ENCODE measurements at places on chromosomes 5 and 9. TPM values are rescaled to one million over a fixed set of nuclear protein-coding genes. Genes with fewer than 3 reads are reported as not detected.
A peak's percentile ranks its signal among the peaks of the same experiment; 100 is the strongest.

NEUROG1 gene
- not detected for polyA plus RNA-seq

- H3K27me3 ChIP-seq = no peaks in the 10 kb centered on the region
- no peak overlapping the region for H3K4me3 ChIP-seq
- H3K36me3 ChIP-seq = no peaks in the 10 kb centered on the region
- no peak overlapping the region for H3K27ac ChIP-seq
Measured at GRCh38 chr5:125189531-125189941, 443.1 kb upstream of the ZNF608 start.

- no peaks in the 10 kb centered on the region for H3K27me3 ChIP-seq
- H3K27ac ChIP-seq = no peak overlapping the region
- peaks cover 12% of the 10 kb centered on the region for H3K36me3 ChIP-seq
- peaks cover 7% of the 10 kb centered on the region for H3K4me1 ChIP-seq
Measured at GRCh38 chr5:16871746-16872339, 64.2 kb downstream of the MYO10 start.

DNA sequence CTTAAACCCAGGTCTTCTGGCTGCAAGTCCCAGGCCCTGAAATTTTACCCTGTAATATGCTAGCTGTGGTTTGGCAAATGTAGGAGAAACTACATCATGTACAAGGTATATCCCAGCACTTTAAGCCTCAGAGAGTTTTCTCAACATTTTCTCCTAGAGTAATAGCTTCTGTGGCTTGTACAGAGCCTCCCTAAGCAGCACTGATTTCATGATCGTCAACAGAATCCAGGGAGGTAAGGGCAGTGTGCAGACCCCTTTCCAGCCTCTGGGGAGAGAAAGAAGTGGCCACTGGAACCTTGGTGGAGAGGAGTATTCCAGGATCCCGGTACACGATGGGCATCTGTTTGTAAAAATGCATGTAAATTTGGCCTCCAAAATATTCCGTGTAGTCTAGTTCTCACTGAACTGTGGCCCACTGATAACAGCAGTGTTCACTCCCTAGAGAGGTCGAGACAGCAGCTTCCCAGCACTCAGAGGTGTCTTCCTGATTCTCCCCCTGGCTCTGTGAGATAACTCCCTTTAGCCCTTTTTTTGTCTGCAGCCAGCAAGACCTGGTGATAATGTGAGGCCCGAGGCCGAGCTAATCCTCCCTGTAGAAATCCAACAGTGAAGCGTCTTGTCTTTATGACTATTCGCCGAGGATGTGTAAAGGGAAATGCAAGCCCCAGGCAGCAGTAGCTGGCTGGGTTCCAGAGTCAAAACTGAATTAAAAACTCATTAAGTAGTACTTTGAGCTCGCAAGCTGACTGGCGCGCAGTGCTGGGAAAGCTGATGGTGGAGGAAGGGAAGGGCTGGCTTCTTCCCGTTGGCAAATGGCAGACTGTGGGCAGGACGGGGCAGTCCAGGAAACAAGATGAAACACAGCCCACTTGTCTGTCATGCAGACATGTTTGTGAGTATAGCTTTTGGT lies 59.0 kb downstream of the MAP1B start:
- no peak overlapping the region for H3K4me3 ChIP-seq
- no peaks in the 10 kb centered on the region for H3K36me3 ChIP-seq
- peak; percentile 43 for DNase-seq
- no peaks in the 10 kb centered on the region for H3K4me1 ChIP-seq

DNA sequence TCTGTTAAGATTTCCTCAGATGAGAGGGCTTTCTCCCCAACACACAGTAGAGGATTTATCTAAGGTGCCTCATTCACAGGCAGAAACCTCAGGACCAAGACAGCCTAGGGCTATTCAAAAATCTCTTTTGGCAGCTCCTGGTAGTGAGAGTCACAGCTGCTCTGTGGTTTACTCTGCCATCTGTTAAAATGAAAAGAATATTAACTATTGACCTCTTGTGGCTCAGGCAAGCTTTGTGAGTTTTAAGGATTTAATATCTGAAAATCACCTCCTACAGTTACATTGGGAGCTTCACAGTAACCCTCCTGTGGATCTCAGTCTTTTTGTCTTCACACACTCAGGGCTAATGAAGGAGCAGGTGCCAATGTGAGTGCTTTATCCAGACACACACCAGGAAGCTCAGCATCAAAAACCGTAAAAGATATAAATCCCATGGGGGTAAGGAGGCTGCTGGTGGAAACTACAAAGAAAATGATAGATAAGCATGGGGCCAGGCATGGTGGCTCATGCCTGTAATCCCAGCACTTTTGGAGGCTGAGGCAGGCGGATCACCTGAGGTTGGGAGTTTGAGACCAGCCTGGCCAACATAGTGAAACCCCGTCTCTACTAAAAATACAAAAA lies 29.7 kb downstream of the PPP1R2B start:
- no peaks in the 10 kb centered on the region for H3K27me3 ChIP-seq
- no peak overlapping the region for H3K4me3 ChIP-seq
- no peaks in the 10 kb centered on the region for H3K4me1 ChIP-seq
- no peaks in the 10 kb centered on the region for H3K36me3 ChIP-seq

DNA sequence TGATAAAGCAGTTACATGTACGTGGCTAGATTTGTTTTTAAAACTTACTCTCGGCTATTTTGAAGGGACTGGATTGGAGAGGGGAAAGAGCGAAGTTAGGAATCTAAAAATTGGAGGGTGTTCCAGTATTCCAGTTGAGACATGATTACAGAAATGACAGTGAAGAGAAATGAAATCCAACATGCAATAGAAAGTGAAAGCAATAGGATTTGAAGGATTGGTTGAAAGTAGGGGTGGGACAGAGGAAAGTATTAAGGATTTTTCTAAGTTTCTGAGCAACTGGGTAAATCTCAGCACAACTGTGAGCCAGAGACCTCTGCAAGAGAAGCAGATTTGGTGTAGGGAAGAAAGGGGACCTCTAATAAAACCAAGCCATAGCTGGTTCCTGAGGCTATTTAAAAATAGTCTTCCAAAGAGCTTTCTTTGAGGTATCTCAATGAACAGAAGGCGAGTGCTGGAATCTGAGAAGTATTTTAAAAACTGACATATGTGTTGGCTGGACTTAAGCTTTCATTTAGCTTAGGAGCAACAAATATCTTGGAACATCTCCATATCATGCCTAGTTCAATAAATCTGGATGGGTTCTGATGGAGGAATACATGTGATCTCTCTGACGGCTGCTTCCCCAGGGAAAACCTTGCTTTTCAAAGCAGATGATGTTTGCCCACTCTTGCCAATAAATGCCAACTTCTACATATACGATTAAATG lies 110.4 kb upstream of the IFNK start:
- H3K27me3 ChIP-seq = no peaks in the 10 kb centered on the region
- no peak overlapping the region for H3K4me3 ChIP-seq
- H3K36me3 ChIP-seq = no peaks in the 10 kb centered on the region
- peak; percentile 48 for DNase-seq
- H3K27ac ChIP-seq = peak overlapping the region; percentile 76

SLC46A2 gene
- 0.43 TPM for polyA plus RNA-seq

GRCh38 chr9:86340356-86341006 lies 13.7 kb downstream of the TUT7 start:
- H3K4me1 ChIP-seq = no peaks in the 10 kb centered on the region
- no peak overlapping the region for H3K4me3 ChIP-seq
- DNase-seq = no peak
- peaks cover 54% of the 10 kb centered on the region for H3K36me3 ChIP-seq
- no peak overlapping the region for H3K27ac ChIP-seq

Measured in large intestine (tissue), 12 donors.